ENCODE measurements at places on chromosomes 7 and 10. TPM values are rescaled to one million over a fixed set of nuclear protein-coding genes. Genes with fewer than 3 reads are reported as not detected.

- H3K36me3 ChIP-seq = no peaks in the 10 kb centered on the region
- H3K4me3 ChIP-seq = no peak overlapping the region
- DNase-seq = no peak
Observed at GRCh38 chr10:2951235-2951835, 116.0 kb upstream of the PFKP start.

GRCh38 chr10:97069576-97070362 is 116.0 kb downstream of the SLIT1 start:
- peaks cover 49% of the 10 kb centered on the region for H3K27me3 ChIP-seq
- H3K4me3 ChIP-seq = no peak overlapping the region
- no peak overlapping the region for H3K27ac ChIP-seq
- no peaks in the 10 kb centered on the region for H3K36me3 ChIP-seq
- H3K4me1 ChIP-seq = no peaks in the 10 kb centered on the region
- DNase-seq = no peak

- DNase-seq = no peak
- peaks cover 8% of the 10 kb centered on the region for H3K27me3 ChIP-seq
- no peak overlapping the region for H3K27ac ChIP-seq
- no peaks in the 10 kb centered on the region for H3K36me3 ChIP-seq
Observed at GRCh38 chr10:93711891-93712290, 9.5 kb upstream of the FRA10AC1 start.

DNA sequence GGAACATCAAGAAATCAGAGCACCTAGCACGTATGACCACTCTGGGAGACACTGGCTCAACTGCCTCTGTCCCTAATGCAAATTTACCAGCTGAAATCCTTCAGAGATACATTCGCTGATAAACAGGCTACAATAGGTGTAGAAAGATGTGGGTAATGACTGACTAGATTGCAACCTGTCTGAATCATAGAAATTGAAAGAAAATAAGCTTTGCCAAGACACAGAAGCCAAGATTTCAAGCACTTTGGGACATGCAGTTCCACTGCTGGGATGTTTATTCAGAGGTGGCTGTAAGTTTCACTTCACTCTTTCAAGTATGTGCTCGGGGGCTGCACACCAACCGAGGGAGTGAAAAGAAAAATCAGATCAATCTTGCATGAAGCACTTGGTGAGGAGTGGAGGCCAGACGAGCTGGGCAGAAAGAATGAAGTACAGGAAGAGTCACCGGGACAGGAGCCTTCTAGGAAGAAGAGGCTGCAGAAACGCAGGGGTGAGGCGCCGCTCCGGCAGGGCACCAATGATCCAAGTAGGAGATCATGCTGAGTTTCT is 276.7 kb downstream of the PARD3 start:
- H3K4me1 ChIP-seq = peaks cover 4% of the 10 kb centered on the region
- no peaks in the 10 kb centered on the region for H3K27me3 ChIP-seq
- no peak for DNase-seq
- H3K4me3 ChIP-seq = no peak overlapping the region

DNA sequence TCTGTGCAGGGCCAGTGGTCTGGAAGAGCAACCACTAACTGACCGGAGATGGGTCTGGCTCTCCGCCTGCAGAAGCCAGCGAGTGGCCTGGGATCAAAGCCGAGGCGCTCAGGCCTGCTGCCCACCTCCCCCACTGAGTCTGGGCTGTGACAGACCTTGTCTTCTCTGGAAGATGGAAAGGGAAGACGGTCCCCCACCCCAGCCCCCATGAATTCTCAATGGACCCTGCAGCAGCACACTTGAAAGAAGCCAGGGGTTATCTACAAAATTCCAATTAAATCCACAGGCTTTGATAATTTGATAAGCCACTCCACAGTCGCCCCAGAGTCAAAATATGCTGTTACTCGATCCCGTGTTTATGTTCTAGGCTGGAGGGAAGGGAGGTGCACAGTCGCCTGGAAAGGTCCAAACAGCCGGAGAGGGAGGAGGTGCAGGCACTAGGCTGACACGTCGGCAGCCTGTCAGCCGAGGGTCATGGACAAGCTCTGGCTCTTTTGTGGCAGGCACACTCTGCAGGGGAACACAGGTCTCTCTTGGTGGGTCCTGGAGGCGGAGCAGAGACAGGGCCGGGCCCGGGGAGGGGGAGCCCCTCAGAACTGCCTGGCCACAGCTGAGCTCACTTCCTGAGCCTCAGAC is 134.9 kb downstream of the SH3PXD2A start:
- DNase-seq = peak; percentile 65
- no peaks in the 10 kb centered on the region for H3K27me3 ChIP-seq
- peaks cover 5% of the 10 kb centered on the region for H3K36me3 ChIP-seq
- H3K4me3 ChIP-seq = no peak overlapping the region

DNA sequence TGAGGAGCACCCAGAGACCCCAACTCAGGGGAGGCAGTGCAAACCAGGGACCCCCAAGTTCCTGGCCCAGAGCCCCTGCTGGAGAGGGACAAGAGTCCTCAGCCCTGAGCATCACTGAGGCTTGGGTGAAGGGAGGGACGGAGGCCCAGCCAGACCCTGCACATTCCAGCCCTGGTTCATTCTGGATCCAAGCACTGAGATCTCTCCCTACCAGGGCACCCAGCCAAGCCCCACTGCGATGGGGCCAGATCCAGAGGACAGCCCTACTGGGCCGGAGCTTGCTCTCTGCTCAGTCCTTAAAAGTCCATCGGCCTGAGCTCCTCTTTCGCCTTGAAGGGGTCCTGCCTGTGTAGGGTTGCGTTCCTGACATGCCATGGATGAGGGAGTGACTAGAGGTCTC is 40.5 kb upstream of the RABGEF1 start:
- no peak overlapping the region for H3K27ac ChIP-seq
- H3K27me3 ChIP-seq = no peaks in the 10 kb centered on the region
- H3K4me1 ChIP-seq = peaks cover 7% of the 10 kb centered on the region
- no peak for DNase-seq
- no peak overlapping the region for H3K4me3 ChIP-seq

- H3K27ac ChIP-seq = peak overlapping the region; percentile 96
- DNase-seq = peak; percentile 44
- H3K27me3 ChIP-seq = no peaks in the 10 kb centered on the region
- H3K4me3 ChIP-seq = peak overlapping the region; percentile 78
Observed at GRCh38 chr10:119595676-119596515, 868 bp downstream of the TIAL1 start.

- H3K27ac ChIP-seq = peak overlapping the region; percentile 81
- peaks cover 16% of the 10 kb centered on the region for H3K36me3 ChIP-seq
- no peaks in the 10 kb centered on the region for H3K27me3 ChIP-seq
- DNase-seq = no peak
Observed at GRCh38 chr10:131982185-131982756, 548 bp upstream of the BNIP3 start.

DNA sequence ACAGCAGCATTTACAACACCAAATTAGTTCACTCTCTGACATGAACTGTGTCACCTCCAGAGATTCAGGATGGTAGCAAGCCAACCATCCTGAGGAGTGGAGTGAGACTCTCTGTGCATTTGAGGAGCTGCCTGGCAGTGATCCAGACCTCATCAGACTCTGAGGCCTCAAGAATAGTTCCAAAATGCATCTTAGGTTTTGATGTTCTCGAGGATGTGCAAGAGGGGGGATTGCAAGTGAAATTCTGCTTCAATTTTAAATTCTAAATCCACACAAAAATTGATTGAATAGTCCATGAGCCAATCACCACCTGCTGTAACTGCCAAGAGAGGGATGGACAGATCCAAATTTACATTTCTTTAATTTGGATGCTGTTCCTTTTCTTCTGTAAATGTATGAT is 49.7 kb downstream of the SLK start:
- peaks cover 2% of the 10 kb centered on the region for H3K4me1 ChIP-seq
- H3K36me3 ChIP-seq = peaks cover 19% of the 10 kb centered on the region
- DNase-seq = no peak
- no peaks in the 10 kb centered on the region for H3K27me3 ChIP-seq

DNA sequence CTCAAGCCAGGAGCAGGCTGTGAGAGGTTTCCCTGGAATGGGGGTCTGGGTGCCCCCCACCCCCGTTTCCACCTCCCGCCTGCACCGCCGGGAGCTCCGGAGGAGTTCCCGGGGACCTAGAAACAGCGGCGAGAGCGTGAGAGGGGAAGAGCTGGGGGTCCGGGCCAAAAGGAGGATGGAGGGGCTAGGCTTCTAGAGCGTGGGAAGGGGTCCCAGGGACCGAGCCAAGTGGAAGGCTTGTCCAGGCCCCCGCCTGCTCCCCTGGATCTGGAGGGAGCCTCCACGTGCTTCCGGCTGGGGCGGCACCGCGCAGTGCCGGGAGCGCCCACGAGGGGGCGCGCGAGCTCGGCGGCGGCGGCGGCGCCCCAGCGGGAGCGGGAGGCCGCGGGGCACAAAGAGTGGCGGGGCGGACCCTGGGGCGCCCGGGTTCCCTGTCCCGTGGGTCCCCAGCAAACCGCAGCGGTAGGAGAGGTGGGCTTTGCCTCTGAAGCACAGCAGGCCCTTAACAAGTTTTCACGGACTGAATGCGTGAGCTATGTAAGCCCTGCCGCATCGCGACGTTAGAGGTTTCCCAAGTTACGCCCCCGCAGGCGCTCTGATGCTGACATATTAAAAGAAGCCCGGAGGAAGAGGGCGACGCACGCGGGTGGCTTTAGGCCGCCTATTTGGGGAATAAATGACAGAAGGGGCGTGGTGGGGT is 104.4 kb upstream of the LRRC4 start:
- H3K4me3 ChIP-seq = peak overlapping the region; percentile 61
- H3K36me3 ChIP-seq = no peaks in the 10 kb centered on the region
- H3K27ac ChIP-seq = no peak overlapping the region
- peaks cover 2% of the 10 kb centered on the region for H3K4me1 ChIP-seq
- peaks cover 52% of the 10 kb centered on the region for H3K27me3 ChIP-seq

DNA sequence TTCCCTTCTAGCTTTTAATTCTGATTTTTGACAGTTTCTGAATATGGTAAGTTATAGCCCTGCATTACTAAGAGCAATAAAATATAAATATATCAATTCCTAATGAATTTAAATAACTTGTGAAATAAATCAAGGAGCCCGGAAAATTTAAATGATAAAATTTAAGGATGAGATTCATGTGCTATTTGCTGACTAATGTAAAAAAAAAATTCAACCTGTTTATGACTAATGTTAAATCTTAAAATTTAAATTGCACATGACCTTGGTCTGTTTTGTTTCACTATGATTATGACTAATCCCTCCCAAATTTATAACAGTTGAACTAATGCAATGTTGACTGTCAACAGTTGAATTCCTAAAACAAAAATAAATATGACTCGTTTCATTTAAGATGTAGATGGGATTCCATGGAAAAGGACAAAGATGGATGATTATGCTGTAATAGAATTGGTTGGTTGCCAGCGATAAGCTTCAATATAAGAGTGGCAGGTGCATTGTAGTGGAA is 419.9 kb downstream of the NRG3 start:
- H3K36me3 ChIP-seq = no peaks in the 10 kb centered on the region
- no peak for DNase-seq
- H3K4me3 ChIP-seq = no peak overlapping the region
- H3K27me3 ChIP-seq = no peaks in the 10 kb centered on the region
- H3K4me1 ChIP-seq = no peaks in the 10 kb centered on the region
- H3K27ac ChIP-seq = no peak overlapping the region

DNA sequence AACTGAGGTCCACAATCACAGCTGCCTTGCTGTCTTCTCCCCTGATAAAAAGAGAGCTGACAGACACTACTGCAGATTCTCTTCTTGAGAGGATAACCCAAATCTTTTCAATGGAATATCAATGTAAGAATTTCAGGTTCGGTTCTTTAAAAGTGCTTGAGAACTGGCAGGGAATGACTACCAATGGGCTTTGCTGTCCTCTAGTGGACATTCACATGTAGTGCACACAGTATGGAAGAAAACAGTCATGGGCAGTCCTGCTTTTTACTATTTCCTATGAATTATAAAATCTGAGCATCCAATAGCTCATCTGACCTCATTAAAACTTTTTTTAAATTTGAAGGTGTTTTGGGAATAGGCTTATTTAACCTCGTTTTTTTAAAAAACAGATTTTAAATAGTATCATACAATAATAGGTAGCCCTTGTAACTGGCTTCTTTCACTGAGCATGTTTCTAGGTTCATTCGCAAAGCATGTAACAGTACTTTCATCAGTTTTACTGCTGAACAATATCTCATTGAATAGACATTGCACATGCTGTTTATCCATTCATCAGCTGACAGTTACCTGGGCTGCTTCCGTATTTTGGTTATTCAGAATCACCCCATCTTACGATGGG is 18.3 kb downstream of the FZD9 start:
- no peak overlapping the region for H3K4me3 ChIP-seq
- no peak overlapping the region for H3K27ac ChIP-seq
- peaks cover 17% of the 10 kb centered on the region for H3K4me1 ChIP-seq
- H3K27me3 ChIP-seq = no peaks in the 10 kb centered on the region

GRCh38 chr10:29830531-29831512 is 196.1 kb upstream of the SVIL start:
- DNase-seq = peak; percentile 6
- no peaks in the 10 kb centered on the region for H3K4me1 ChIP-seq
- no peak overlapping the region for H3K4me3 ChIP-seq
- no peaks in the 10 kb centered on the region for H3K36me3 ChIP-seq
- peaks cover 2% of the 10 kb centered on the region for H3K27me3 ChIP-seq
- H3K27ac ChIP-seq = peak overlapping the region; percentile 2

DNA sequence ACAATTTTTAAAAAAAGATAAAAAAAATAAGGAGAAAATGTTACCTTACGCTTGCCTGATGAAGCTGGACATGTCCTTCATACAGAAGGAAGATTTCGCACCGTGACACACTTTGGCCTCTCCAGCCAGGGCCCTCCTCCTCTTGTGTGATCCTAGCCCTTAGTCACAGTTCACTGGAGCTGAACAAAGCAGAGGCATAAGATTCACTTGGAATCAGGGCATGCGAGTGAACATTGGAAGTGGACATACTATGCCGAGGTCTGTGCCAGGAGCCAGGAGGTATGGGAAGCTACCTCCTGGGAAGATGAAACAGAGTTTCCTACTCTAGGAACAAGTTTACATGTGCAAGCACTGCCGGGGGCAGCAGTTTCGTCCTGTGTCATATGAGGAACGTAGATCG is 91.5 kb downstream of the XPNPEP1 start:
- H3K36me3 ChIP-seq = no peaks in the 10 kb centered on the region
- no peak for DNase-seq
- H3K27me3 ChIP-seq = no peaks in the 10 kb centered on the region
- no peak overlapping the region for H3K4me3 ChIP-seq
- H3K4me1 ChIP-seq = no peaks in the 10 kb centered on the region
- no peak overlapping the region for H3K27ac ChIP-seq

GRCh38 chr10:64976150-64976549 is 1454.9 kb downstream of the REEP3 start:
- H3K36me3 ChIP-seq = no peaks in the 10 kb centered on the region
- DNase-seq = no peak
- H3K4me3 ChIP-seq = no peak overlapping the region

DNA sequence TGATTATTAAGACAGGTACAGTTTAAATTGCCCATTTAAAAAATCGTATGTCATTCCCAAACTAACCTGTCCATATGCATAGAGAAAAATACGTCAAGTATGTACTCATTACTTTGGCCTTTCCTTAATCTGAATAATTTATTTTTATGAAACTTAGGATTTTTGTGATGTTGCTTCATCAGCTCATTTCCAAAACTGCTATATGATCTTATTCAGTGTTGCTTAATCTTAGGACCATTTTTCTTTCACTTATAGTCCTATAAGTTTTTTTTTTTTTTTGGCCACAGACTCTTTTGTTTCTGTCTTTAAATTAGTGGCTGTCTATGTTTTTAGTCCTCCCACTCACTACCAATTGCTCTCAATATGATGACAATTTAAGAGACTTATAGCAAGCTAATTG is 345.1 kb downstream of the PHTF2 start:
- DNase-seq = no peak
- H3K4me3 ChIP-seq = no peak overlapping the region
- no peak overlapping the region for H3K27ac ChIP-seq
- H3K36me3 ChIP-seq = no peaks in the 10 kb centered on the region

Gene URGCP
- polyA plus RNA-seq = 22.0 TPM

Gene CALY
- polyA plus RNA-seq = 0.34 TPM

Gene FAM13C
- polyA plus RNA-seq = 1.1 TPM

Gene SYT15
- polyA plus RNA-seq = 0.68 TPM

Gene CACNB2
- 0.36 TPM for polyA plus RNA-seq

Gene EIF5AL1
- 0.59 TPM for polyA plus RNA-seq

Gene FLNC
- 167 TPM for polyA plus RNA-seq

Measured in IMR-90 (cell line).